ENCODE measurements at places on chromosomes 12 and 14.

GRCh38 chr14:21917699-21918436, 244.2 kb upstream of the OR4E1 start:
- DNase-seq: no peak

- DNase-seq: no peak
Measured at GRCh38 chr14:36019126-36019525, 157.4 kb downstream of the PTCSC3 start.

- no peak for DNase-seq
Measured at GRCh38 chr12:31224768-31225448, 101.0 kb downstream of the SINHCAF start.

DNA sequence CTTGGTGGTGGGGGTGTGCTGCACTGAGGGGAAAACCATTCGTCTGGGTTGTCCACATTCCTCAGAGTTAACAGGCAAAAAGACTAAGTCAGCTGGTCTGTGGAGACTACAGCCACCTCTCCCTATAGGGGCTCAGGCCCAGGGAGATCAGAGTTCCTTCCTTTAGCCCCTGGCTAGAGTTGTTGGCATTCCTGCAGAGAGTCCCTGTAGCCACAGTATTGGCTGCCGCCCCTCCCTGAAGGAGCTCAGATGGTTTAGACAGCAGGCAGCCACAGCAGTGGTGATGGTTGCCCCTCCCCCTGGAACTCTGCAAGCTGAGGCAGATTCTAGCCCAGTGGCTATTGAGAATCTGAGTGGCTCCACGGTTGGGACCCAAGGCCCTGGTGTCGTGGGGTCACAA, 1072.5 kb upstream of the ATXN7L3B start:
- no peak for DNase-seq

DNA sequence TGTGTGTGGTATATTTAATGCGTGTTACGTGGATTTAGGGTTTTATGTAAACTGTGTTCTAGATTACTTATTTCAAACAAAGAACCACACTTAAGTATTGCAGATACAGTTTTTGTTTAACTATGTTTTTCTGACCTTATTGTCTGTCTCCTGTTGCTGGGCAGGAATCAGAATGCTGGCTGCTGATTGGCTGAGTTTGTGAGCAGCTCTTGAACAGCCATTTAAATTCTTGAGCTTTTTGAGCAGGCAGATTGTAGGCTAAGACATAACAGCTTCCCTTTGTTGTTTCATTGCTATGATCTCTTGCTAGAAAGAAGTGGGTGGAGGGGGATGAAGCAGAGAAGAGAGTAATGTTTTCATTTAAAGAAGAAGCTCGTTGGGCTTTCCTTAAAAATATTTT, 52.2 kb downstream of the ATF7IP start:
- peak; percentile 32 for DNase-seq

- DNase-seq: no peak
Measured at GRCh38 chr14:104023325-104024055, 62.0 kb upstream of the ASPG start.

DNA sequence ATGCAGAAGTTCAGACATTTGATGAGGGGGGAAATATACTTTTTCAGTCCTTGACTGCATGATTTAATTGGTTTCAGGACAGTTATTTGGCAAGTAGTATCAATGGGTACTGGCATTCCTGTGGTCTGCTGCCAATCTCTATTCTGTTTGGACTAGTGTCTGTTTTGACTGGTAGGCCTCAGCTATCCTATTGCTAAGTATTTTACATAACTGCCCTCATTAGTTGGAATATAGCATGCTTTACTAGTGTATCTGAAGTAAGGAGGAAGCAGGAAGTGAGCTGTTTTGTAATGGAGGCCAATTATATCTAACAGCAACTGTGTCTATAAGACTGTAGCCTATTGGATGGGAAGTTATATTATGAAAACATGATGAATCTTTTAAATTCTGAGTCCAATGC, 104.3 kb downstream of the FLRT2 start:
- no peak for DNase-seq

- no peak for DNase-seq
Measured at GRCh38 chr12:9043766-9044165, 54.4 kb downstream of the KLRG1 start.

GRCh38 chr14:55103971-55104954, 24.8 kb upstream of the LGALS3 start:
- no peak for DNase-seq

DNA sequence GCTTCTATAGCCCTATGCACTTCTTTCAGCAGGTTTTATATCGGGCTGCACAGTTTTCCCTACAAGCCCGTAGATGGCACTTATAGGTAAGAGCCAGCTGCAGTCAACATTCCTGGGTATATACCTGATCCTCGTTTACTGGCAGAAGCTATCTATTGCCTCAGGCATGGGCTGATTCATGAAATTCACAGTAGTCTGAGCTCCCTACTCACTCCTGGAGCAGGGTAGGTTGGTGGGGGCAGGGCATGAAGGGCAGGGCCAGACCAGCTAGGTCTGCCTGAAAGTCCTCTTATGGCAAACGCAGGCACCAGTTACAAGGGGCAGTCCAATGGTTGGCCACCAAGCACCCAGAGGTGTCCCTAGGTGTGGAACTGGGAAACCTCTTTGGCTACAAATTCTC, 345.8 kb downstream of the RPS29 start:
- no peak for DNase-seq

DNA sequence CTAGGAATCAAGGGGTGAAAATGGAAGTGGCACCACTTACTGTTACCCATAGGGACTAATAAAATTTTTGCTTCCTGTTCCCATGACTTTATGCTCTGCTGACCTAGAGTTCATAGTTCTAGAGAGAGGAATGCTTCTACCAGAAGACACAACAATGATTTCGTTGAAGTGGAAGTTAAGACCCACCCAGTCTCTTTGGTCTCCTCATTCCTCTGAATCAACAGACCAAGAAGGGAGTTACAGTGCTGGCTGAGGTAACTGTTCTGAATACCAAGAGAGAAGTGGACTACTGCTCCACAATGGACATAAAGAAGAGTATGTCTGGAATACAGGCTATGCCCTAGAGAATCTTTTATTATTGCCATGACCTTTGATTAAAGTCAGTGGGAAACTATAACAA, 23.5 kb upstream of the DYRK2 start:
- DNase-seq: no peak

DNA sequence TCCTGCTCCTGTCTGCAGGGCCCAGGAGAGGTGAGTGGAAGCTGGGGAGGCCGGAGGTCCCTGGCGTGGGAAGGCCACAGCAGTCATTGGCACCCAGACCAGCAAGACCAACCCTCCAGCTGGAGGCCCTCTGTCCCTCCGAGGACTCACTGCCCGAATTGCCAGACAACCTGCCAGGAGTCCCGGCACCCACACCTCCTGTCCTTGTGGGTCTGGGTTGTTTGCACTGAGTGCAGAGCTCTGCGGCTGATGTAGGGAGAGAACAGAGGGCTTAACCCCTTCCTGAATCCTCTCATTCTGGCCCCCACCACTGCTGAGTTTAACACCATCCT, 204.9 kb downstream of the KIF26A start:
- DNase-seq: no peak

- no peak for DNase-seq
Measured at GRCh38 chr12:86565038-86565437, 308.8 kb upstream of the MGAT4C start.

DNA sequence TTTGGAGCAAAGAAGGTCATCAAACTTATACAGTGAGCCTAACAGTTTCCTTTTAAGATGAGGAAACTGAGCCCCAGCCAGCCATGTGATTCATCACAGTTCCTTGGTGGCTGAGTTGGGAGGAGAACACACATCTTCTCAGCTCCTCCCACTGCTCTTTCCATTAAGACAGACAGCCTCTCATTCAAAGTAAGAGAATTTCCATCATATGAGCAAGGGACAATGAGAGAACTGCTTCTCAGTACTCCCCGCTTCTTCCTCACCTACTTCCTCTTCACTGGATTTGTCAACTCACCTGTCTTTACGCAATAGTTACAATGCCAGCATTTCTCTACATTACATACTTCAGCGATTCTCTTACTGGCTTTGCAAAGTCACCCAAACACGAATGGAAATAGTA, 2.2 kb downstream of the IFNG start:
- no peak for DNase-seq

GRCh38 chr12:66756631-66757030, 77.8 kb upstream of the GRIP1 start:
- no peak for DNase-seq

- no peak for DNase-seq
Measured at GRCh38 chr12:26340649-26341048, 145.3 kb downstream of the SSPN start.

DNA sequence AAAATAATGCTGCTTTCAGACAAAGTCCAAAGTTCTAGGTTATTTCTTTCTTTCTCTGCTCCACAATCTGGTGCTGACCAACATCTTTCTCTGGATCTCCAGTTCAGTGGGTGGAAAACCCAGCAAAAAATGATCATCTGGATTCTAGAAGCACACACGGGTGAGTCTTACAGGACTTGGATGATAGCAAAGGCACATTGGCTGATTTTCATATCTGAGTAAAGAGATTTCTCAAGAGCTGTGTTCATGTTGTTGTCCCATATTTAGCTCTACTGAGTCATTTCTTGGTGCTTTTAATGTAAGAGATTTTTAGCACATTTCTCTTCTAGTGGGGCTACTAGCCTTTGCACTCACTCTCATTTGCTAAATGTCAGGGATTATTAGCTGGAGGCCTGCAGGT, 336.7 kb downstream of the GALC start:
- DNase-seq: no peak

DNA sequence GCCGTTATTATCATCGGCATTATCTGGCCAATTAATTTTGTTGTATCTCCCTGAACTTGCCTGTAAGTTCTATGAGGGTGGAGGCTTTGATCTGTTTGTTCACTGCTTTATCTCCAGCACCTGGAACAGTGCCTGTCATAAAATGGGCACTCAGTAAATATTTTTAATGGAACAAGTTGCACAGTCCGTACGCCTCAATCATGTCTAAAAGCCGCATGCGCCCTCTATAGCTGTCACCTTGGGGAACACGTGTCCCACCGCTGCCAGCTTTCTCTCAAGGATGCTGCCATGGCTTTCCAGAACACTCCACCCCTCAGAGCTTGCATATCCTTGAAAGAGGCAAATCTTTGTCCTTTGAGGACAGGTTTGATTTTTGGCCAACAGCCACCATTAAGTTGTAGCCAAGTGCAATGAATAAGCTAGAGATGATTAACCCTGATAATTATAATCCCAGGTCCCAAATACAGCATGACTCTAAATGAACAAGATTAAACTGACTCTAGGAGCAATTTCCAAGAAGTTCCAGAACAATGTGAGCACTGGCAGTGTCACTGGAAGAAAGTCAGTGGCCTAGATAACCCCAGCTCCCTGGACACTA, 55.1 kb downstream of the ERH start:
- no peak for DNase-seq

- DNase-seq: no peak
Measured at GRCh38 chr14:64806202-64806861, 73.4 kb downstream of the SPTB start.

- no peak for DNase-seq
Measured at GRCh38 chr14:84403585-84403984, 1126.4 kb upstream of the FLRT2 start.

DNA sequence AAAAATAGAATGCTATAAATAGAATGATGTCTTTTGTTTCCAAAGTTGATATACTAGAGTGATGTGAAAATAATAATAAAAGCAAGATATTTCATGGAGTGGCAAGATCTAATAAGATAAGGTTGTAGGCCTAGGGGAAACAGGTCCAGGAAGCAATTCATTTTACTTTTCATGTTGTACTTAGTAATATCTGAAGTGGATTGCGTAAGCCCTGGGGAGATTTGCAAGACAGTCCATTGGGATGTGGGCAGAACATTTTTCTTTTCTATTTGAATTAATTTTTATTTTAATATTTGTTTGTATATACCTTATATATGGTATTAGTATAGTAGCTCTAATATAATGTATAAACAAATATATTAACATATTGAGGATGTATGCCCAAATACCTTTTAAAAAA, 7.5 kb downstream of the NUBPL start:
- DNase-seq: no peak

- DNase-seq: no peak
Measured at GRCh38 chr14:64752909-64753308, 48.7 kb downstream of the PLEKHG3 start.

- no peak for DNase-seq
Measured at GRCh38 chr12:75705749-75706711, 194.6 kb upstream of the KRR1 start.

DNA sequence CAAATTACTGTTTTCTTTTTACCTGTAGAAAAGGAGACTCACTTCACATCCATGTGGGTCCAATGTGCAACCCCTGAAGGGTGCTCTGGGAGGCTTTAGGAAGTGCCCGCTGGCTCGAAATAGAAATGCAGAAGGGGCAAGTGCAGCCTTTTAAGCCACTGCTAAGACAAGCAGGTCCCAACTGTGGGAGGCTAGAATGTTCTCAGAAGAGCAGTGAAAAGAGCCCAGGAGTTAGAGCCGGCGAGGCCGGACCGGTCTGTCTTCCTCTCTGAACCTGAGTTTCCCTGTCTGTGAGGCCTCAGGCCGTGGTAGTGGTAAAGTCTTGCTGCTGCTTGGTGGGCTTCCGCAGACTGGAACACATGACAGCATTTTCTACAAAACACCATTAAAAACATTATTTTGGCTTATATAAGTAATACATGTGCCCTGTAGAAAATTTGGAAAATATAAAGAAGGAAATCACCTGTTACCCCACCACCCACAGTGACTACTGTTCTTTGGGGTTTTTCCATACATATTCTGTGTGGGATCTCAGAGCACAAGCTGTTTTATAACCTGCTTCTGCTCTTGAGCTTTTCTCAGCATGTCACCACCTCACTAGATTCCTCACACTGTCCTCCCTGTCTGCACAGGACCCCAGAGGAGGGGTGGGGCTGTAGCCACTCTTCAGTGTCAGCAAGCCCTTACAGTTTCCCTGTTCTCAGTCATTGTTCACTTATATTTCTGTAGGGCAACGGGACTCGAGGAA, 6.0 kb downstream of the CKB start:
- no peak for DNase-seq

DNA sequence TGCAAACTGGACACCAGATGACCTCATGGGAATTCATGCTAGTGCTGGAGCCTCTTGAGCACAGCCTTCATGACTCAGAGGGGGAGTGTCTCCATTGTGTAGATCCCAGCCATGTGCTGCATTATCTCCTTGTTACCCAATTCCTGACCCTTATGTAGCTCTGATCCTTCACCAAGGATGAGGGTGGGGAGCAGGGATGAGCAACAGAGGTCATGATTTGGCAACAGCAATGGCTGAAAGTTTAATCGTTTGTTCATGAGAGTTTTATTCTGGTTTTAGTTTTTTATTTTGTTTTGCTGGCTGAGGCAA, 9.5 kb upstream of the BDKRB1 start:
- DNase-seq: no peak

- DNase-seq: no peak
Measured at GRCh38 chr12:104121001-104121400, 17.0 kb downstream of the NFYB start.

GRCh38 chr12:20423557-20423956, 55.2 kb downstream of the PDE3A start:
- DNase-seq: no peak
